T-helper 17 cell (primary cell): ENCODE measurements at places on chromosomes 1 and 21. TPM values are rescaled to one million over a fixed set of nuclear protein-coding genes. Genes with fewer than 3 reads are reported as not detected.

- H3K27ac ChIP-seq, result peak overlapping the region; percentile 9
- H3K27me3 ChIP-seq, result peaks cover 39% of the 10 kb centered on the region
- H3K4me3 ChIP-seq, result no peak overlapping the region
- H3K36me3 ChIP-seq, result no peaks in the 10 kb centered on the region
- DNase-seq, result no peak
- H3K4me1 ChIP-seq, result peaks cover 6% of the 10 kb centered on the region
These were observed 3.5 kb upstream of the LGR6 start for GRCh38 chr1:202189918-202190715.

GRCh38 chr1:16979475-16980327 is 719 bp downstream of the MFAP2 start:
- H3K27me3 ChIP-seq, result peaks cover 19% of the 10 kb centered on the region
- H3K36me3 ChIP-seq, result peaks cover 5% of the 10 kb centered on the region
- peak overlapping the region; percentile 78 for H3K4me3 ChIP-seq
- DNase-seq, result no peak
- H3K27ac ChIP-seq, result no peak overlapping the region
- peaks cover 14% of the 10 kb centered on the region for H3K4me1 ChIP-seq

- peak overlapping the region; percentile 98 for H3K27ac ChIP-seq
- H3K27me3 ChIP-seq, result no peaks in the 10 kb centered on the region
- H3K4me1 ChIP-seq, result peaks cover 54% of the 10 kb centered on the region
- no peak for DNase-seq
- no peaks in the 10 kb centered on the region for H3K36me3 ChIP-seq
These were observed 2.6 kb downstream of the EFHD2 start for GRCh38 chr1:15412175-15412800.

DNA sequence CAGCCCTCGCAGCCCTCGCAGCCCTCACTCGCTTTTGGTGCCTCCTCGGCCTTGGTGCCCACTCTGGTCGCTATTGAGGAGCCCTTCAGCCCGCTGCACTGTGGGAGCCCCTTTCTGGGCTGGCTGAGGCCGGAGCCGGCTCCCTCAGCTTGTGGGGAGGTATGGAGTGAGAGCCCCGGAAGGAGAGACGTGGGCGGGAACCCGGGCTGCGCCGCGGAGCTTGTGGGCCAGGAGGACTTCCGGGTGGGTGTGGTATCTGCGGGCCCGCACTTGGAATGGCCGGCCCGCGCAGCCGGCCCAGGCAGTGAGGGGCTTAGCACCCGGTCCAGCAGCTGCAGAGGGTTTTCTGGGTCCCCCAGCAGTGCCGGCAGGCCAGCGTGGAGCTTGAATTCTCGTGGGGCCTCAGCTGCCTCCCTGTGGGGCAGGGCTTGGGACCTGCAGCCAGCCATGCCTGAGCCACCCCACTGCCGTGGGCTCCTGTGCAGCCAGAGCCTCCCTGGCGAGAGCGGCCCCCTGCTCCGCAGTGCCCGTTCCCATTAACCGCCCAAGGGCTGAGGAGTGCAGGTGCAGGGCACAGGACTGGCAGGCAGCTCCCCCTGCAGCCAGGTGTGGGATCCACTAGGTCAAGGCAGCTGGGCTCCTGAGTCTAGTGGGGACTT is 9.9 kb upstream of the CFHR2 start:
- no peaks in the 10 kb centered on the region for H3K36me3 ChIP-seq
- H3K27ac ChIP-seq, result no peak overlapping the region
- no peaks in the 10 kb centered on the region for H3K27me3 ChIP-seq
- DNase-seq, result no peak

DNA sequence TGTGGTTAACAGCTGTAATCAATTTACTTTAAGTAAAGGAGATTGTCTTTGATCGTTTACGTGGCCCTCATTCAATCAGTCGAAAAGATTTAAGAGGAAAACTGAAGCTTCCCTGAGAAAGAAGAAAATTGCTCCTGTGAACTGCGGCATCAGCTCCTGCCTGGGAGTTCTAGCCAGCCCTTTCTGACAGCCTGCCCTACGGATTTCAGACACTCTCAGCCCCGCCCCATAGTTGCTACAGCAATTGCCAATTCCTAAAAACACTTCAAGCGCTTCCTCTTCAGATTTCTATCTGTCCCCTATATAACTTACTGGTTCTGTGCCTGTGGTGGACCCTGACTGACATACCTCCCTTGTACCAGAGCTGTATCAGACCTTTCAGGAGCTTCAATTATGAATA is 277.6 kb downstream of the DSCAM start:
- DNase-seq, result no peak
- no peaks in the 10 kb centered on the region for H3K4me1 ChIP-seq
- no peaks in the 10 kb centered on the region for H3K27me3 ChIP-seq
- H3K4me3 ChIP-seq, result no peak overlapping the region

The CBR1 gene
- 6.3 TPM for total RNA-seq

GRCh38 chr1:226882187-226882586 is 11.8 kb downstream of the PSEN2 start:
- peak overlapping the region; percentile 98 for H3K27ac ChIP-seq
- DNase-seq, result no peak
- H3K36me3 ChIP-seq, result peaks cover 2% of the 10 kb centered on the region
- peak overlapping the region; percentile 89 for H3K4me3 ChIP-seq
- no peaks in the 10 kb centered on the region for H3K27me3 ChIP-seq
- H3K4me1 ChIP-seq, result peaks cover 33% of the 10 kb centered on the region

GRCh38 chr1:57845041-57845440 is 421.2 kb upstream of the DAB1 start:
- H3K4me3 ChIP-seq, result no peak overlapping the region
- DNase-seq, result no peak
- no peaks in the 10 kb centered on the region for H3K27me3 ChIP-seq
- H3K36me3 ChIP-seq, result no peaks in the 10 kb centered on the region
- H3K4me1 ChIP-seq, result no peaks in the 10 kb centered on the region

GRCh38 chr1:171663036-171663853 is 10.8 kb upstream of the MYOC start:
- DNase-seq, result no peak
- no peak overlapping the region for H3K4me3 ChIP-seq
- no peaks in the 10 kb centered on the region for H3K36me3 ChIP-seq
- H3K27ac ChIP-seq, result no peak overlapping the region
- peaks cover 3% of the 10 kb centered on the region for H3K4me1 ChIP-seq

DNA sequence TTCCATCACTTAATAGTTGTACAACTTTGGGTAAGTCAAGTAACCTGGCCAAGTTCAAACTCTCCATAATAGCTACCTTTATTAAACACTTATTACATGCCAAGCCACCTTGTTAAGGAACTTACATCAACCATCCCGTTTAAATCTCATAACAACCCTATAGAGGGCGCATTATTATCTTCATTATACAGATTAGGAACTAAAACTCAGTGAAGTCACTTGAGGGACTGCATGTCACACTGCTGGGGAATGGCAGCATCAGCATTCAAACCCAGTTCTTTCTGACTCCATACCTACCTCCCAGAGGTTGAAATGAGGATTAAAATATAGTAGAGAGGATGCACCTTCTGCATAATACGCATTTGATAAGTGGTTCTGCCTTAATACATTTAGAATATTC is 47.1 kb upstream of the PLA2G2C start:
- peaks cover 6% of the 10 kb centered on the region for H3K4me1 ChIP-seq
- H3K36me3 ChIP-seq, result no peaks in the 10 kb centered on the region
- H3K4me3 ChIP-seq, result no peak overlapping the region
- H3K27ac ChIP-seq, result no peak overlapping the region

GRCh38 chr21:20971296-20971921 is 26.8 kb upstream of the NCAM2 start:
- DNase-seq, result no peak
- H3K27me3 ChIP-seq, result no peaks in the 10 kb centered on the region
- H3K4me1 ChIP-seq, result no peaks in the 10 kb centered on the region
- no peak overlapping the region for H3K27ac ChIP-seq
